NCI-H1436 treated with DMSO at 0.1 percent for 48 hours (cell line): ENCODE measurements at places on chromosomes 5 and 9.

DNA sequence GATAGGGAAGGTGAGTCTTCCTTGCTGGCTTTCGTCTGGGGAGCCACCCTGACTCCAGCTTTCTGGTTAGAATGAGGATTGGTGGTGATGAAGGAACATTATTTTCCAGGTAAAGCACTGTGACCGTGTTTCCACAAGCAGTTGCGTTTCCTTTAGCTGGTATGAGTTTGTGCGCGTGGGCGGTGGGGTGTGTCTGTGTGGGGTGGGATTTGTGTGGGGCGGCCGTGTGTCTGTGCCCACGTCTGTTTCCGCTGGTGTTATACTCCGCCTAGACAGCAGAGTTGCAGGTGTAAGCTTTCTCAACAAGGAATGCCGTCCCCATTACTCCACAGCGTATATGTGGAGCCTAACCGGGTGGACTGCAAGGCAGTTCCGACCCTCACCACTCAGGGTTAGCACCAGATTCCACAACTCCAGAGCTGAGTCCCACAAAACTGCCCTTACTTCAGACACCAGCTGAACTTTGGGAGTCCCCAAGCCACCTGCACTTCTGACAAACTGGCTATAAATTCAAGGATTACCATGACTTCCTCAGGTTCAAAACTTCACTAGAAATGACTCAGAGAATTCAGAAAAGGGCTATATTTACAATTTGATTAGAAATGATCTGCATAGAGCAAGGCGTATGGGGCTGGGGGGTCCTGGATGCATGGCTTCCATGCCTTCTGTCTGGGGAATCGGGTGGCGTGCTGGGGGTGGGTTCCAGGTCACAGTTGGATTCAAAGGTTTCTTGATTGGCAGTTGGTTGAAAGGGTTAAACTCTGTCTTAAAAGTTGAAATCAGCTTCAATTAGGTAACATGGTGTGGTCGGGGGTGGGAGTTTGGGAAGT, 29.8 kb downstream of the PROP1 start:
- no peak for DNase-seq

GRCh38 chr5:150376799-150377771, 19.6 kb downstream of the TCOF1 start:
- DNase-seq = no peak

DNA sequence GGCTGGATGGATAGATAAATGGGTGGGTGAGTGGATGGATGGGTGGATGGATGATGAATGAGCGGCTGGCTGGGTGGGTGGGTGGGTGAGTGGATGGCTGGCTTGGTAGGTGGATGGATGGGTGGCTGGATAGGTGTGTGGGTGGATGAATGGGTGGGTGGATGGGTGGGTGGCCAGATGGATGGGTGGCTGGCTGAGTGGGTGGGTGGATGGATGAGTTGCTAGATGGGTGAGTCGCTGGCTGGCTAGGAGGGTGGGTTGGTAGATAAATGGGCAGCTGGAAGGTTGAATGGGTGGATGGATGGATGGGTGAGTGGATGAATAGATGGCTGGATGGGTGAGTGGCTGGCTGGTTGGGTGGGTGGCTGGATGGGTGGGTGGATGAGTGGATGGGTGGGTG, 27.9 kb upstream of the CEP72 start:
- no peak for DNase-seq

DNA sequence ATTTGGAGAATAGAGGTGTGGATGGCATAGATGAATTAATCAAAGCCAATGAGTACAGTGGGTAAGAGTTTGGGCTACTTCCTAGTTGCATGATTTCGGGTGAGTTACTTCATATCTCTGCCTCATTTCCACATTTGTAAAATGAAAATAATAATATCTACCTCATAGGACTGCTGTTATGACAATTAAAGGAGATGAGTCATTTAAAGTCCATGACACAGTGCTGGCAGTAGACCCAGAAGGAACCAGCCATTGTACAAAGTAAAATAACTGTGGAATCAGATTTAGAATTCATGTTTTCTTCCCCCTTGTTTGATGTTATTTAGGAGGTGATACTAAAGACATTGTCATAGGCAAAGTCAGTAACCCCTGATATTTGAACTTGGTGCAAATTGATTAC, 139.5 kb upstream of the SLC27A6 start:
- no peak for DNase-seq

DNA sequence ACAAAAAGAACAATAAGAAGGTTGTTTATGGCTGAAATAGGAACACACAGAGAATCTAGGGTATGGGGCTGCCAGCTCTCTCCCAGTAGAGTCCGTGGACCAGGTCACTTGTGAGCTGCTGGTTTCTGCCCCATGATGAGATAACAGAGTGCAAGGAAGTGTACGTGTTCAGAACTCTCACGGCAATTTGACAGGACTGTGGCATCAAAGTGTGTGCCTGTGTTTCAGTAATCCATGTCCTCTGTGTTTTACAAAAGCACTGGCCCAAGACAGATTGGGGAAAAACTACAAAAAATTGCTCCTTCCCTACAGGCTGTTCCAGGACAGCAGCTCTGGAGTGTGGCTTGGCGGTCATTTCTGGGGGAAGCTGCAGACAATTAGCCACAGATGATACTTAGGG, 184.6 kb downstream of the AUH start:
- no peak for DNase-seq
